ENCODE measurements at places on chromosomes 5 and 9. TPM values are rescaled to one million over a fixed set of nuclear protein-coding genes. Genes with fewer than 3 reads are reported as not detected.

- H3K4me3 ChIP-seq: peak overlapping the region; percentile 97
- no peak for DNase-seq
- H3K4me1 ChIP-seq: peaks cover 24% of the 10 kb centered on the region
- peaks cover 2% of the 10 kb centered on the region for H3K36me3 ChIP-seq
- H3K27me3 ChIP-seq: no peaks in the 10 kb centered on the region
- no peak overlapping the region for H3K27ac ChIP-seq
These were observed 2.1 kb upstream of the NIPBL start for GRCh38 chr5:36874465-36874864.

DNA sequence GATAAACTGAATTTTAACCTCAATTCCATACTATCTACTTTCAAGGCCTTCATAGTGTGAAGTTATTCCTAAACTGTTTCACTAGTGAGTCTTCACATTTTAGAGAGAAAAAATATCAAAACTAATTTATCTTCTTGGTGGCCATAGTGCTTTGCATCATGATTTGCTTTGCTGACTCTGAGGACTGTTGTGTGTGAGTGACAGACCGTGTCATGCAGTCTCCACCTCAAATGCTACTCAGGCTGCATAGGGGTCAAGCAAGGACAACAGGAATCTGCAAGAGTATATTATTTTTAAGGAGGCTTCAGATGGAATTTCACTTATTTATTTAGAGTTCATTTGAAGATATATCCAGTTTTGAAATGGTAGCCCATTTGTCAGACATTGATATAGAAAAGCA is 34.5 kb downstream of the MACIR start:
- no peak overlapping the region for H3K27ac ChIP-seq
- no peaks in the 10 kb centered on the region for H3K36me3 ChIP-seq
- no peak overlapping the region for H3K4me3 ChIP-seq

DNA sequence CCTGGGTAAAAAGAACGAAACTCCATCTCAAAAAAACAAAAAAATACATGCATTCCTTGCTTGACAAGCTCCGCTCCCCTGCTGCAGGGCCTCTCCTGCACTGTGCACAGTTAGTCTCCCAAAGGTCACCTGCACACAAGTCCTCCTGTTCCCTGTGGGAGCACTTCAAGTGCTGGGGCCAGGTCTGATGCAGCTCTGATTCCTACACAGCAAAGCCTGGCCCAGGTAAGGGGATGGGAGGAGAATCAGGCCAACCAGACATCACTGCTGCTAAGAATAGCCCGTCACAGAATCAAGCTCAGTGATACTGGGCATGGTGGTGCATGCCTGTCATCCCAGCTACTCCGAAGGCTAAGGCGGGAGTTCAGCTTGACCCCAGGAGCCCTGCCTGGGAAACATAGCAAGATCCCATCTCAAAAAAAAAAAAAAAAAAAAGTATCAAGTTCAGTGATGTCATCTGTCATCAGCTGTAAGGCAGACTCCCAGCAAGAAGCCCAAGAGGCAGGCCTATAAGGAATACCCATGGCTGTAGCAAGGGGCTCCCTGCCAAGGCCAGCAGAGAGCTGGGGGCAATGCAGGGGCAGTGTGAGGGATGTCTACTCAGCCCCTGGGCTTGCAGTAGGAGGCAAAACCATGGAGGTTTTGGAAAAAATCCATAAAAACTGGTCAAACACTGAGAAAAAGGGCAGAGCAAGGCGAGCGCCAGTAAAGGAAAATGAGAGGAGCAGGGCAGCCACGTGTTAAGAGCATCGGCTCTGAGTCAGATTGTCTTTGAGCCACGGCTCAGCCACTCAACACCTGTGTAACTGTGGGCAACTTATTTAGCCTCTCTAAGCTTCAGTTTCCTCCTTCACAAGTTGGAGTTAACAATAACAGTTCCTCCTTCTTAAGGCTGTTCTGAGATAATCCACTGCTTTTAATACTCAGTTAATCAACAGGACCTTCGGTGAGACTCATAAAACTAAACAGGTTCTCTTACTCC is 3.2 kb downstream of the TPM2 start:
- H3K36me3 ChIP-seq: peaks cover 2% of the 10 kb centered on the region
- peaks cover 10% of the 10 kb centered on the region for H3K27me3 ChIP-seq
- H3K4me3 ChIP-seq: no peak overlapping the region
- H3K4me1 ChIP-seq: peaks cover 5% of the 10 kb centered on the region
- no peak overlapping the region for H3K27ac ChIP-seq

DNA sequence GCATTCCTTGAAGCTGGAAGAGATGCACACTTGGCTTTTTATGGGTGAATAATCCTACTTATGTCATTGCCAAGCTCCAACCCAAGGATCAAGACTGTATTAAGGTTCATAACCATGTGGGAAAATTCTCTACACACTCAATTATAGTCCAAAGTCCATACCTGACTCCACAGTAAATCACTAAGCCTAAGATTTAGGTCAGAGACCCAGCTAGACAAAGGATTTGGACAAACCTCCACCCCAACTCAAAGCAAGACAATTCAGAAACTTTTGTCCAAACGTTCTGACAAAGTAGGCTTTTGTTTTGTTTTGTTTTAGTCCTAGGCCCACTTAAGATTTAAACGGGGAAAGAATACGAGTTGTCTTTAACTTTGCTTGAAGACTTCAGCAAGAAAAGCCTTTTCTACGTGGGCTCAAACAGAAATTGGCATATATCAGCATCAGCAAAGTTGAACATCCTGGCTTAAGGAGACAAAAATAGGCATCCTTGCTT is 1.7 kb downstream of the MEGF9 start:
- peaks cover 40% of the 10 kb centered on the region for H3K4me1 ChIP-seq
- peak overlapping the region; percentile 89 for H3K4me3 ChIP-seq
- H3K27ac ChIP-seq: peak overlapping the region; percentile 91
- DNase-seq: no peak

- no peaks in the 10 kb centered on the region for H3K36me3 ChIP-seq
- DNase-seq: no peak
- H3K4me3 ChIP-seq: peak overlapping the region; percentile 68
- H3K4me1 ChIP-seq: peaks cover 19% of the 10 kb centered on the region
- peaks cover 27% of the 10 kb centered on the region for H3K27me3 ChIP-seq
- H3K27ac ChIP-seq: no peak overlapping the region
These were observed 704 bp downstream of the SPARC start for GRCh38 chr5:151685749-151686673.

- peaks cover 2% of the 10 kb centered on the region for H3K4me1 ChIP-seq
- no peak for DNase-seq
- H3K27me3 ChIP-seq: no peaks in the 10 kb centered on the region
- no peak overlapping the region for H3K27ac ChIP-seq
- no peaks in the 10 kb centered on the region for H3K36me3 ChIP-seq
These were observed 385.2 kb downstream of the FAM170A start for GRCh38 chr5:120014535-120014934.

DNA sequence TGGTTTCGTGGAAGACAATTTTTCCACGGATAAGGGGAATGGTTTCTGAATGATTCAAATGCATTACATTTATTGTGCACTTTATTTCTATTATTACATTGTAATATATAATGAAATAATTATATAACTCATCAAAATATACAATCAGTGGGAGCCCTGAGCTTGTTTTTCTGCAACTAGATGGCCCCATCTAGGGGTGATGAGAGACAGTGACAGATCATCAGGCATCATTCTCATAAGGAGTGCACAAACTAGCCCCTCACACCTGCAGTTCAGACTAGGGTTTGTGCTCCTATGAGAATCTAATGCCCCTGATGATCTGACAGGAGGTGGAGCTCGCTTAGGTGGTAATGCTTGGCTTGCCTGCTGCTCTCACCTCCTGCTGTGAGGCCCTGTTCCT is 6.4 kb downstream of the ISCA1 start:
- no peak overlapping the region for H3K27ac ChIP-seq
- peaks cover 29% of the 10 kb centered on the region for H3K4me1 ChIP-seq
- DNase-seq: no peak
- peaks cover 25% of the 10 kb centered on the region for H3K36me3 ChIP-seq
- no peaks in the 10 kb centered on the region for H3K27me3 ChIP-seq

DNA sequence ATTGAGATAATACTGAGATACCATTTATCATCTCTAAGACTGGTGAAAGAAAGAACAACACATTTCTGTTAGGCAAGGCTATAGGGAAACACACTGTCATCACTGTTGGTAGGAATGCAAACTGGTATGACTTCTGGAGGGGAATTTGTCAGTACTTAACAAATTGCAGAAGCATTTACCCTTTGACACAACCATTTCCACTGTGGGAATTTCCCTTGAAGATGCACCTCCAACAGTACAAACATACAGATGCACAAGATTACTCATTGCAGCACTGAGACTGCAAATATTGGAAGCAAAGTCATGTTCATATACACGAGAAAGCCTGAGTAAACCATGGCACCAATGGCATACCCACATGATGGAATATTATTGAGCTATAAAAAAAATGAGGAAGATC is 17.6 kb downstream of the GM2A start:
- H3K27ac ChIP-seq: no peak overlapping the region
- H3K4me3 ChIP-seq: no peak overlapping the region
- peaks cover 11% of the 10 kb centered on the region for H3K36me3 ChIP-seq
- H3K4me1 ChIP-seq: peaks cover 11% of the 10 kb centered on the region
- H3K27me3 ChIP-seq: no peaks in the 10 kb centered on the region
- no peak for DNase-seq

DNA sequence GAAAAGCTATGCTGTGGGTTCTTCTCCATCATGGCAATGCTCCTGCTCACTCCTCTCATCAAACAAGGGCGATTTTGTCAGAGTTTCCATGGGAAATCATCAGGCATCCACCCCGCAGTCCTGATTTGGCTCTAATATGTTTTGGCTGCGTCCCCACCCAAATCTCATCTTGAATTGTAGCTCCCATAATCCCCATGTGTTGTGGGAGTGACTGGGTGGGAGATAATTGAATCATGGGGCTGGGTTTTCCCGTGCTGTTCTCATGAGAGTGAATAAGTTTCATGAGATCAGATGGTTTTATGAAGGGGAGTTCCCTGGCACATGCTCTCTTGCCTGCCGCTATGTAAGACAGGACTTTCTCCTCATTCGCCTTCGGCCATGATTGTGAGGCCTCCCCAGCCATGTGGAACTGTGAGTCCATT is 163.8 kb downstream of the GADD45G start:
- H3K27me3 ChIP-seq: peaks cover 12% of the 10 kb centered on the region
- no peak overlapping the region for H3K27ac ChIP-seq
- H3K36me3 ChIP-seq: no peaks in the 10 kb centered on the region

GRCh38 chr5:60444661-60445360 is 255.2 kb downstream of the DEPDC1B start:
- peaks cover 1% of the 10 kb centered on the region for H3K36me3 ChIP-seq
- DNase-seq: no peak
- H3K4me3 ChIP-seq: no peak overlapping the region
- peaks cover 35% of the 10 kb centered on the region for H3K4me1 ChIP-seq

The SLC27A6 gene
- 2.1 TPM for total RNA-seq

The GOLGA1 gene
- 20.9 TPM for total RNA-seq

The MARCHF11 gene
- total RNA-seq: not detected

The DEPDC1B gene
- total RNA-seq: 38.5 TPM

The CDH9 gene
- total RNA-seq: not detected

The SLC6A3 gene
- total RNA-seq: not detected

The PRR16 gene
- not detected for total RNA-seq

The SPATA6L gene
- 7.1 TPM for total RNA-seq

Measured in progenitor cell of endocrine pancreas (in vitro differentiated cells).